HFFc6 (cell line): ENCODE measurements at places on chromosomes 11 and 22. TPM values are rescaled to one million over a fixed set of nuclear protein-coding genes. Genes with fewer than 3 reads are reported as not detected.

The DDTL gene
- 0.43 to 0.68 TPM (median 0.56 TPM) in 3 replicates for total RNA-seq

The PGA5 gene
- total RNA-seq: not detected in 2 replicates

- H3K4me3 ChIP-seq: no peak overlapping the region
These were observed 7.0 kb downstream of the ALDH3B1 start for GRCh38 chr11:68016904-68017817.

- DNase-seq: no peak
- no peak overlapping the region for H3K27ac ChIP-seq
- H3K36me3 ChIP-seq: no peaks in the 10 kb centered on the region
- no peak overlapping the region for H3K4me3 ChIP-seq
These were observed 41.6 kb upstream of the PRAME start for GRCh38 chr22:22600531-22601261.

DNA sequence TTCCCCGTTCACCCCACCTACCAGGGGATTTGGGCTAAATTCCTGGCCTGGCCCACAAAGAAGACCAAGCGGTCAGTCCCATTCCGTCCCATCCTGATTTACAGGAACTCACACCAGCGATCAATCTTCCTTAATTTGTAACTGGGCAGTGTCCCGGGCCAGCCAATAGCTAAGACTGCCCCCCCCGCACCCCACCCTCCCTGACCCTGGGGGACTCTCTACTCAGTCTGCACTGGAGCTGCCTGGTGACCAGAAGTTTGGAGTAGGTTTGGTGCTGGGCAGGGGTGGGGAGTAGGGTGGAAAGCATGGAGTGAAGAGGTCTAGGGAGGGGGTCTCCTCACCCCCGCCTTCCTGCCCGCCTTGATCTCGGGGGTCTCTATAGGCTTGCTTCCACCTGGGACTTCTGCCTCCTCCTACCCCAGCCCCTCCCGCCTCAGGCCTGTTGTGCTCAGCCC, at the start of gene SERPING1:
SERPING1 (plus strand) TSS at position 225 of the 455 bp plus-strand sequence. CDS start 586 bp downstream, outside the sequence.
- H3K4me1 ChIP-seq: peaks cover 12% of the 10 kb centered on the region
- H3K36me3 ChIP-seq: no peaks in the 10 kb centered on the region
- no peak for DNase-seq

- H3K27ac ChIP-seq: no peak overlapping the region
- no peak overlapping the region for H3K4me3 ChIP-seq
- no peaks in the 10 kb centered on the region for H3K4me1 ChIP-seq
- DNase-seq: no peak
- no peaks in the 10 kb centered on the region; the same call in 1 of the 2 replicates for H3K27me3 ChIP-seq
These were observed 133.0 kb downstream of the OPCML start for GRCh38 chr11:133399294-133399693.

GRCh38 chr11:116414357-116414880, 358.4 kb downstream of the BUD13 start:
- no peaks in the 10 kb centered on the region; the same call in 1 of the 2 replicates for H3K27me3 ChIP-seq
- no peaks in the 10 kb centered on the region for H3K4me1 ChIP-seq
- no peak for DNase-seq

GRCh38 chr11:14075118-14076078, 112.9 kb downstream of the SPON1 start:
- H3K27ac ChIP-seq: no peak overlapping the region
- H3K4me1 ChIP-seq: no peaks in the 10 kb centered on the region
- no peaks in the 10 kb centered on the region for H3K36me3 ChIP-seq
- DNase-seq: no peak
- H3K4me3 ChIP-seq: no peak overlapping the region
